ENCODE measurements at places on chromosomes 16 and 17.

GRCh38 chr16:30526137-30526822, at the start of gene ZNF768:
TSS of gene ZNF768 (minus strand) at chr16:30526566. CDS start at chr16:30526413, 153 bp downstream.
- DNase-seq, result peak; percentile 50

DNA sequence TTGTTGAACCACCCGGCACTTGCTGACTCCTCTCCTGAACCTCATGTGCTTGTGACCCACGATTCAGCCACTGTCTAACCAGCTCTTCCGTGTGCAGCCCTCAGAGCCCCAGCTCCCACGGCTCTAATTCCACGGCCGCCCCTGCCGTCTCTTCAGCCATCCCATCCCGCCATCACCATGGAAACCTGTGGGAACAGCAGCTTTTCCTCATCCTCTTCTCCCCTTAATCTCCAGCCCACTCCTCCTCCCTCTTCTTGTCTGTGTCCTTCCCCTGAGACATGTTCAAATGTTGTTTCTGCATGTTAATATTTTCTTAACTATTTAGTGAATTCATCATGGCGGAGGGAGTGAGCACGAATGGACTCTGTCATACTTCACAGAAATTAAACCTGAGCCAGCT, 285.2 kb downstream of the CDH13 start:
- no peak for DNase-seq

DNA sequence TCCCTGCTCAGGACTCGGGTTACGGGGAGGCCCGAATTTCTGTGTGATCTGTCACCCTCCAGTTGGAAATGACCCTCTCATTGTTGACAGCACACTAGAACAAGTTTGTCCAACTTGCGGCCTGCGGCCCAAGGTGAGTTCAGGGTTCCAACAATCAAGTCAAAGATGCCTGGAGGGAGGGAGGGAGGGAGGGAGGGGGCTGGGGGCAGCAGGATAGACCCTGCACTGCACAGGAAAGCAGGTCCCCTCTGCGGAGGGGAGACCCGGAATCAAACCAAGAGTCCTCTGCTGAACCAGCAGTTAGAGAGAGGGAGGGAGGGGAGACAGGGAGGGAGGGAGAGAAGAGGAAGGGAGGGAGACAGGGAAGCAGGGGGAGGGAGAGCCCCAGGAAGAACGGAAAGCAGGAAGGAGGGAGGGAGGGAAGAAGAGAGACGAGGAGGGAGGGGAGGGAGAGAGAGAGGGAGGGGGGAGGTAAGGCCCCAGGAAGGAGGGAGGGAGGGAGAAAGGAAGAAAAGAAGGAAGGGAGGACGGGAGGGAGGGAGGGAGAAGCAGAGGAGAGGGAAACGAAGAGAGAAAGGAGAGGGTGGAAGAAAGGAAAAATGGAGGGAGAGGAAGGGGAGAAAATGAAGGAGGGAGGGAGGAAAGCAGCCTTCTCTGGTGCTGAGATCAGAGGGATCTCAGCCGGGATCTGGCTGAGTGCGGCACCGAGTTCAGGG, 96.7 kb upstream of the CDH5 start:
- DNase-seq, result no peak

DNA sequence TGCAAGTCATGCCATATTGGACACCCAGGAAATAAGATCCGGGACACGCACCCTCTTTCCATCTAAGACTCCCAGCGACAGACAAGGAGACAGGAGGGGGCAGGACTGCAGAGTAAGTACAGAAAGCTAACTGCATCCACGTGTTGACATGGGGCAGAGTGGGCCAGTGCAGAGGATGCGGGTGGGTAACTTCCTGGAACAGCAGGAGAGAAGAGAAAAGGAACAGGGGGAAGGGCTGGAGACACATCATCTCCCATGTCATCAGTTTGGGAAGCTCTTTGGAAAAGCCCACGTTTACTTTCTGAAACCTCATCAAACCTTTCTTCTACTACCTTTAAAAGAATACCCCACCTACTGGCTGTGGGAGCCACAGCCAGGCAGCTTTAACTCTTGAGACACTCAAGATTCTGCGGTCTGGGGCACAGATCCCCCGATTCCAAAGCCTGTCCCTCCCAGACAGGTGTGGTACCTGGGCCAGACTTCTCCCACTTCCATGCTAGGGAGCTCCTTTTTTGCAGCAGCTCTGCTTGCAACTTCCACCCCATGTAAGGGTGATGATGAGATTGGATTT, 273.5 kb upstream of the RPL38 start:
- DNase-seq, result no peak

- peak; percentile 59 for DNase-seq
Observed at GRCh38 chr17:1060991-1061390, 64.1 kb downstream of the TIMM22 start.

DNA sequence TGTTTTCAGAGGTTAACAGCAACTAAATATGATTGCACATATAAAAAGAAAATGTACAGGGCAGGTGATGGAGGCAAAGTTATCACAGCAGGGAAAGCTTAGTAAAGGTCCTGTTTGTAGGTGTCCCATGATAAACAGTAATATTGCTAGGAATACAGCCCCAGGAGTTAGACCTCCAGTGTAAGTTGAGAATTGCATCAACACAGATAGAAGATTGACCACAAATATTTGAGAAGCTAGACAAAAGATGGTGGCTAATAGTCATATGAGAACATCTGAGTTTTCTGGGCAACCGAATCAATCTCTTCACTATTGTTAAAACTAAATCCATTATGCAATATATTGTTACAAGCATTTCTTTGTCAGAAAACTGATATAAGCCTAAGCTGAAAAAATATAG, 152.6 kb downstream of the CDH11 start:
- no peak for DNase-seq

GRCh38 chr16:49280841-49281371, 732 bp downstream of the CBLN1 start:
- DNase-seq, result no peak

- DNase-seq, result no peak
Observed at GRCh38 chr16:30491744-30492308, 19.3 kb downstream of the ITGAL start.

Data from stimulated activated CD8-positive, alpha-beta memory T cell treated with anti-CD3 and anti-CD28 coated beads, Interleukin-4, amount 100 ng/mL, for 48 hours (primary cell).